ENCODE measurements at places on chromosomes 5 and 9.
A peak's percentile ranks its signal among the peaks of the same experiment; 100 is the strongest.

DNA sequence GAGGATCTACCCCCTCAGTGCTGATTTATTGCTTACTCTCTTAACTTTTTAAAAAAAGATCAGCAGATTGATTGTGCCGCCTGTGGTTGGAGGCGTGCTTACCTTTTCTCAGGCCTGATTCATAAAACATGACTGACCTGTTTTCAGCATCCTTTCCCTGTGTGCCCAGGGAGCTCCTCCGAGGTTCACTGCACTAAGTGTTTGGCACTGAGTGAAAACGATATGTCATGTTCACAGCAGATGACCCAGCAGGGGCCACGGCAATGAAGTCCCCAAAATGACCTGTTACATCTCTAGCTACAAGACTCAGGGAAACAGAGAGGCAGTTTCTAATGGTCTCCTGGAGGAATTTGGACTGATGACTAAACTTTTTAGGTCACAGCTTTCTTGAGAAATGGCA lies 69.9 kb downstream of the INSYN2B start:
- DNase-seq, result no peak

GRCh38 chr5:69024241-69024651 lies 69.6 kb upstream of the SLC30A5 start:
- no peak for DNase-seq

- DNase-seq, result no peak
These were observed 92.6 kb downstream of the OR2K2 start for GRCh38 chr9:111237447-111237846.

DNA sequence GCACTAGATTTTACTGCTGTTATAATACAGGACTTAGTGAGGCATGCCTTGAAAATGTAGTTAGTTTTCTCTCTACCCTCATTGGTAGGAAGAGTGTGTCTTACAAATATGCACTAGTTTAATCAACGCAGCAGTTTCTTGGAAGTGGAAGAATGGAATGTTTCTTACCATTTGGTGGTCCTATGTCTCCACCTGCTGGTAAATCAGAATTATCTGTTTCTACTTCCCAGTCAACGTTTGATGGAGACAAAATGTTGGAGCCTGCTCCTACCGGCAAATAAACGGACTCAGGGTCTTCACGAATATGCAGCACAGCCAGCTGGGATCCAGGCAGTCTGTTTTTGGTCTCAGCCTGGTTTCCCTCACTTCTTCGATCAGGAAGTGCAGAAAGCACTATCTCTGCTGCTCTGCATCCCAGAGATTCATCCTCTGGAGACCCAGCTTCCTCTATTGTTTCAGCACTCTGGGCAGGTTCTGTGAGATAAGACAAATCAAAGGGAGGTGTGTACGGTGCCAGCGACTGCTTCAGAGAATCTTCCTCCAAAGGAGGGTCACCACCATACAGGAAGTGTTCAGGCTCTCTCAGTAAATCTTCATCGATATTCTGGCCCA lies 59.5 kb upstream of the PCA3 start:
- DNase-seq, result peak; percentile 45

GRCh38 chr5:50711280-50711679 lies 44.8 kb downstream of the PARP8 start:
- peak; percentile 68 for DNase-seq

GRCh38 chr9:104094534-104095015 lies 466 bp downstream of the SMC2 start:
- DNase-seq, result no peak

DNA sequence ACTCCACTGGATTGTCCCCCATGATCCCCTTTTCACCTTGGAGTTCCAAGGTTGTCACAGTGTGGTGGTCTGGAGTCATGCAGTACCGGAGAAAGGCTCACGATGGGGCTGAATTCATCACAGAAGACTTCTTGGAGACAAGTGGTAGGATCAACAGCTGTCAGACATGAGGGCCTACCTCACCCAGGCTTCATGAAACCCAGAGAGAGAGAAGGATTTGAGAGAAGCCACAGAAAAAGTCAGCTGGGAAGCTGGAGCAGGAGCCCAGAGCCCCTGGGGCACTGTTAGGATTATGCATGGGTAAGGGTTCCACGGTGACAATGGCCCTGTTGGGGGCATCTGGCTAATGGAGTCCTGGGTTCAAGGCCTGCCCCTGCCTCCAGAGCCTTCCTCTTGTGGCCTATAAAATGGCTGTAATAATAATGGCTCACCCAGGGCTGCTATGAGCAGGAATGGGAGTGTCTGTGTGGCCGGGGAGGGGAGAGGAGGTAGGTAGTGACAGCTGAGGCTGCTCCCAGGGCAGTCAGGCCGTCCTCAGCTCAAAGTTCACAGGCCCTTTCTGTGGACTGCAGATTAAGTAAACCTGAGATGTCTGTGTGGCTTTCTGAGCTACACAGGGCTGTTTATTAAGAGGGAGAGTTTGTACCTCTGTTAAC lies 910 bp downstream of the TRIM14 start:
- DNase-seq, result no peak

DNA sequence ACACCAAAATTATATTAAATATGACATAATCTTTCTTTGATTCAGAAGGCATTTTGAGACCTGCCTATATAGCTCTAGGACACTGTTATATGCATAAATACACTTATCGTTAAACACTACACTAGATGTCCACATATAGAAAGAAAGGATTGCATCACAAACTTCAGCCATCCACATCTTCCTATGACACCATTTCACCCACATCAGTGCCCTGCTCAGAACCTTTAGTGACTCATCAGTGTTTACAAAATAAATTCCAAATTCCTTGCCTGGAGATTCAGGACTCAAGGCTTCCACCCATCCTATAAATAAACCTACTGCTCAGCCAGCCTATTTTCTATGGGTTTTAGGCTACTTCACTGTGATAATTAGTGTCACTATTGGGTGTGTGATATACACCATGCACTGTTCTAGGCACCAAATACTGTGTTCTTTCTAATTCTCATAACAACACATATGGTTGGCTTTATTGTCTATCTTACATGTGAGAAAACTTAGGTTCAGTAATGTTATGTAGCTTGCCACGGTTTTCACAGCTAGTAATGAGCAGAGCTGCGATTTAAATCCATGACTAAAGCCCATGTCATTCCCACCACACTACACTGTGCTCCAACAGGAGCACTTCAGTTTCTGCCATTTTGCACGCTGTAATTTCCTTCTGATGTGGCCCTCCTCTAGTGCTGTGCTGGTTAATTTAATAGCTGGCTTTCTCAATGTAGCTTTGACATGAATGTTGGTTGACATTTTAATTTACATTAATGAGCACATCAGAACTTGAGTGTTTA lies 103.3 kb downstream of the SREK1 start:
- DNase-seq, result no peak

DNA sequence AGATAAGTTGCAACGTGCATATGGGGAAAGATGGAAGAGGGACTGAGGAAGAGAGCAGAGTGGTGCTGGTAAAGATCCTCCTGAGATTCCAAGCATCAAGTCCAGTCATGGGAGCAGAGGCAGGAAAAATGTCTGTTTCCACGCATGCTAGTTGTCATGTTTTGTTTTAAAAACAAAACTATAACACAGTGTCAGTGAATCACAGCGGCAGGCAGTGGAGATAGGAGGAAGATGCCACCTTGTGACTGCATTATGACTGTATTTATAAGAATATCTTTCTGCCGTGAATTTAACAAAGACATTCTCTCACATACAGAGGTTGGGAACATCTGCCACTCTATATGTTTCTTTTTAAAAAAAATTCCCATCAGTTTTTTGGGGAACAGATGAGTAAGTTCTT lies 3.7 kb upstream of the SVEP1 start:
- DNase-seq, result no peak

- DNase-seq, result no peak
These were observed 34.1 kb downstream of the ECPAS start for GRCh38 chr9:111450124-111450523.

DNA sequence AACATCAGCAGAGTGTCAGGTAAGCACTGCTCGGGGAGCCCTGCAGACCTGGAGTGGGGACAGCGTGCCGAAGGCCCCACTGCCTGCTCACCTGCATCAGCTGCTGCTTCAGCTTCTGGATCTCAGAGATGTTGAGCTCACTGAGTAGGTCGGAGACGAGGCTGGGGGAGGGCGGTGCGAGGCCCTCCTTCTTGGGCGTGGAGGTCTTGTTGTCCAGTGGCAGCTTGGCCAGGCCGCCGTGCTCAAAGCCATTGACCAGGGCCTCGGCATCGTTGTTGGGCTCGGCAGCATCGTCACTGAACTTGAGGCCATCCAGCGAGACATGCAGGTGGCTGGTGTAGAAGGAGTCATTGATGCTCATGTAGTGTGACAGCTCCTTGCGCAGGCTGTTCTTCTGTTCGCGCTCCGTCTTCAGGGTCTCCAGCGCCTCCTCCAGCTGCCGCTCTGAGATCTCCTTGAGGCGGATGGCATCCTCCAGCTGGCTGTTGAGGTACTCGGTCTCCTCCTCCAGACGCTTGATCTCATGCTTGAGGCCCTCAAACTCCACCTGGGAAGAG lies 44.3 kb downstream of the BICD2 start:
- DNase-seq, result no peak

- DNase-seq, result no peak
These were observed 4.2 kb downstream of the MELK start for GRCh38 chr9:36576866-36577265.

- no peak for DNase-seq
These were observed 9.4 kb downstream of the PHAX start for GRCh38 chr5:126610160-126610559.
